ENCODE measurements at places on chromosomes 7 and 10.

- DNase-seq = no peak
These were observed 65.9 kb upstream of the ATP6V0A4 start for GRCh38 chr7:138863931-138864330.

DNA sequence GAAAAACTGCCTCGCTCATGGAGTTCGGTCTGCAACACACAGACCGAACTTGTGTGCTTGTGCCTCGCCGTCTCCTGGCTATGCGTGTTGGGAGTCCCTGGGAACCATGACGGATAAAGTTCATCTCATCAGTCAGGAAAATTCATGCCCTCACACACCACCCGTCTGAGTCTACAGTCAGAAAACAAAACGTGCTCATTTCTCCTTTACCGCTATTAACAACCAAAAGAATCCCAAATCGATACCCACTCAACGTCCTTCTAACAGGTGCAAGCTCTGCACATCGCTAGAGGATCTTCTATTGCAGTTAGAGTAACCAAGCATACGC is 13.6 kb downstream of the CNPY1 start:
- DNase-seq = no peak

- no peak for DNase-seq
These were observed 10.7 kb downstream of the CRYGN start for GRCh38 chr7:151429237-151429559.

GRCh38 chr10:86775056-86775869 is 18.8 kb downstream of the BMPR1A start:
- peak; percentile 56 for DNase-seq

GRCh38 chr10:93146336-93146735 is 72.6 kb downstream of the CYP26A1 start:
- no peak for DNase-seq
